WTC11 (cell line): ENCODE measurements at places on chromosomes 11 and 22.

- no peak for DNase-seq
Observed at GRCh38 chr11:74460065-74460464, 7.3 kb downstream of the KCNE3 start.

DNA sequence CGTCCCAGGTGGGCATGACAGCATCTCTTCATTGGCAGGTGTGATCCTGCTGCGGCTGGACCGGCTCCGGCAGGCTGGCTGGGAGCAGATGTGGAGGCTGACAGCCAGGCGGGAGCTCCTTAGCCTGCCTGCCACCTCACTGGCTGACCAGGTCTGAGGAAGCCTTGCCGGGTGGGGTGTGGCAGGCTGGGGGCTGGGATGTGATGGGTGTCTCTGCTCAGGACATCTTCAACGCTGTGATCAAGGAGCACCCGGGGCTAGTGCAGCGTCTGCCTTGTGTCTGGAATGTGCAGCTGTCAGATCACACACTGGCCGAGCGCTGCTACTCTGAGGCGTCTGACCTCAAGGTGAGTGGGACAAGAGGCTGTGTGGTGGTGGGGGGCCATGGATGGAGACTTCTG lies 3.5 kb downstream of the LARGE2 start:
- DNase-seq: no peak

DNA sequence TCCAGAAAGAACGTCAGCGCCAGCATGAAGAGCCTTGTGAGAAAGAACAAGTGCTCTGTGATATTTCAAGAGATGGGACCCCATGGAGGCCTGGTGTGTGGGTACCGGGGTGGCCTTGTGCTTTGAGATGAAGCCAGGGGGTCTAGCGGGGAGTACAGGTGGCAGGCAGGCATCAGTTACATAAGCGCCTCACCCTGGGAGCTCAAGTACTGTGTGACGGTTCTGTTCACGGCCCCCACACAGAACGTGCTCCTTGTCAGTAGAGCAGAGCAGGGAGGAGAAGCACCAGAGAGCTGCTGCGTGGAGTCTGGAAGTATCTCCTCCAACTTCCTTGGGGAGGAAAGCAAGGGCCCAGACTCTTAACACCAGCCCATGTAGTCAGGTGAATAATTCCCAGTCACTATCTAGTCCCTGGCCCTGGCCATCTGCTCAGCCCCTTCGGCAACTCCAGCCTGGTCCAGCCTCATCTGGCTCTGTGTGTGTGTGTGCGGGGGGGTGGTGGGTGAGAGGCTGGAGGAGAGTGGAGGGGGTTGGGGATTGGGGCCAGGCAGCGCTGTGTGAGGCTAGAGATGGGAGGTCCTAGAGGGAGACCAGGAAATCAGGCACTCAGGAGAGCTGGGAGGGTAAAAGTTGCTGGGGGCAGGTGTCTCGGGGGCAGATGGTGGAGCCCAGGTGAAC lies 32.4 kb downstream of the MCM5 start:
- DNase-seq: no peak

- no peak for DNase-seq
Observed at GRCh38 chr11:87284306-87284705, 246.6 kb downstream of the TMEM135 start.

- DNase-seq: peak; percentile 8
Observed at GRCh38 chr22:37167176-37167980, 17.7 kb upstream of the IL2RB start.

- DNase-seq: no peak
Observed at GRCh38 chr11:9231848-9232177, 33.3 kb downstream of the DENND5A start.

DNA sequence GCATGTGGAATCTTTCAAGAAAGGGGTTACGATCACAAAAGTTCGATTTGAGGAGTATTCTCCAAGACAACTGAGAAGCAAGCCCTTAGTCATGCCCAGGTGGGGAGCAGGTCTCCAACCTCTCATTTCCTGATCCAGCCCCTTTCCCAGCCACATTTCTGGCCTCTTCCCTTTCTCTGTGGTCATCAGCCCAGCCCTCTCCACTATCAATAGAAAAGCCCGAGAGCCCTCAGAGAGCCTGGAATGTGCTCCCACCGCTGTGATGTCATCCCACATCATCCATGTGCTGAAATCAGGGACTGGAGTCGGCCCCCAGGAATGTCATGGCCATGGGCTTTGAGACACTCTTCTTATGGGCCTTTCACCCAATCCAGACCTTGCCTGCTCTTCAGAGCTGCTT lies 62.6 kb downstream of the KCNJ1 start:
- DNase-seq: no peak

- DNase-seq: no peak
Observed at GRCh38 chr22:46792061-46792796, 29.8 kb downstream of the TBC1D22A start.

- no peak for DNase-seq
Observed at GRCh38 chr22:46748908-46749675, 11.0 kb upstream of the CERK start.

DNA sequence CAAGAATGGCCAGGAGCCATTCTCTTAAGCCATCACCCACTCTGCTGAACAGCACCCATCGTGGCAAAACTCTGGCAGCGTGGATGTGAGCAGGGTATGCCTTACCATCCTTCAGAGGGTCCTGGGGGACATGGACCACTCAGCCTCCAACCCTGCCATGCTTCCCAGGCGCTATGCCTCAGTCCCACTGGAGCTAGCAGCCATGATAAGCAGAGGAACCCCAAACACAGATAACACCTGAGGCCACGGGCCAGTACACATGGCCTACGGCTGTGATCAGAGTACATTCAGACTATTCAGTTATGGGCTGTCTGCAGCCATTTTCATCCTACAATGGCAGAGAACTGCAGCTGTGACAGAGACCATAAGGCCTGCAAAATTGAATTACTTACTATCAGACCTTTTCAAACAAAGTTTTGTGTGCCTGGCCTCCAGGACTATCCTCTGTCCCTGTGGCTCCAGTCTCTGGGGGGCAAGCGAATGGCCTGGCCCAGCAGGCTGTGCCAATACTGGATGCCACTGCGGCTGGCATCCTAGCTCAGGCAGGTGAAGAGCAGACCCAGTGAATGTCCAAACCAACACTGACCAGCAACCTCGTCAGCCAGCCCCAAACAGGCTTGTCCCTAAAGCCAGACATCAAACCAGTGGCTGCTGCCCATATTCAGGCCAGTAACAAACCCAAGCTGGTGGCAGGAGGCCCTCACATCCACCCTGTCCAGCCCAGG lies 6.9 kb downstream of the ARVCF start:
- DNase-seq: no peak

GRCh38 chr22:30326255-30326705 lies 461 bp downstream of the TBC1D10A start:
- no peak for DNase-seq

DNA sequence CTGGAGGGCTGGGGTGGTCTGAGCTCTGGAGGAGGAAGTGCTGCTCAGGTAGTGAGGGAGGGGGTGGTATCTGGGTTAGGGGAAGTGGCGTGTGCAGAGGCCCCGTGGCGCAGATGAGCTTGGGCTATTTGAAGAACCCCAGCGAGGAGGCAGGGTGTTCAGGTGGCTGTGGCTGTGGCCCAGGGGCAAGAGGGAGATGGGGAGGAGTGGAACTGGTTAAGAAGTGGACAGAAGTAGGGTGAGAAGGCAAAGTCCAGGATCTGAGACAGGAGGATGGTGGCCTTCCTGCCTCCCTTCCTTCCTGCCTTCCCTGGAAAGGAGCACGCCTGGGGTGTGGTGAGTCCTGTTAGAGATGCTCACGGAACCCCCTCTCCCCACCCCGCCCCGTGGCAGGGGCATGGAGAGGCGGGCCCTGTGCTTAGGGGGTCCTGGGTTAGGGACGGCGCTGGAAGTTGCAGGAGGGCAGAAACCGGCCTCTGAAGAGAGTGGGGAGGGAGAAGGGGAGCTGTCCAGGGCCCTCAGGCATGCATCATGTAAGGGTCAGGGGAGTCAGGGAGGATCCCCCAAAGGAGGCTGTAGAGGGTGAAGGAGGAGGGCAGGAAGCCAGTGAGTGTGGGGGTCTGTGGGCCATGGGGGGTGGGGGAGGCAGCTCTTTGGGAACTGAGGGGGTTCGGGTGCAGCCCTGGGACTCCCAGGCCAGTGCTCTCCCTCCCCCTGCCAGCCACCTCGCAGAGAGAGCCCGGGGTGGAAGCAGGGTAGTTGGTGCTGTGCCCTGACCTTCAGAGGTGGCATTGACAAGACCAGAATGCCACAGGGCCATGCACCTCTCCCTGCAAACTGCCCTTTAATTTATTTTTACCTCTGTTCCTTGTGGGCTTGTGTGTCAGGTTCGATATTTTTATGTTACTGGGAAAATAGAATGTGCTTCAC lies 63.7 kb upstream of the PARVG start:
- DNase-seq: no peak

DNA sequence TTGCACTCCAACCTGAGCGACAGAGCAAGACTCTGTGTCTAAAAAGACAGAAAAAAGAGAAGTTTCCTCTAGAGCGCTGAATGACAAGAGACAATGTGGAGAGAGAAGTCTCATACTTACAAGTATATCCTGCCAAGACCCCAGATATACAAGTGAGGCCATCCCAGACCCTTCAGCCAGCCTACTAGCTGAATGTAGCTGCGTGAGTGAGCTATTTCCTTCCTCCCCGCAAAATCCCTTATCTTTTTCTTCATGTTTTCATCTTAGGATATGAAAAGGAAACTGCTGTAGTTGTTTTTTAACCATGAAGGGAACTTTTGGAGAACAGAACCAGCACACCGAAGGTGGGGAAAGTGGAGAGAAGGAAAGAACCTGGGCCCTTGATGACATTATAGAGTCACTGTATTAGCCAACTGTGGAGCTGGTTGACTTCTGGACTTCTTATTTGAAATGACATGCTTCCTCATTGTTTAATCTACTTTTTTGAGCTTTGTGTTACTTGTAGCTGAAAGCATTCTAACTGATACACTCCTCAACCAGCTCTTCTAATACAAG lies 4.4 kb upstream of the DDX17 start:
- no peak for DNase-seq

- DNase-seq: no peak
Observed at GRCh38 chr11:106072804-106073203, 4.3 kb downstream of the KBTBD3 start.

DNA sequence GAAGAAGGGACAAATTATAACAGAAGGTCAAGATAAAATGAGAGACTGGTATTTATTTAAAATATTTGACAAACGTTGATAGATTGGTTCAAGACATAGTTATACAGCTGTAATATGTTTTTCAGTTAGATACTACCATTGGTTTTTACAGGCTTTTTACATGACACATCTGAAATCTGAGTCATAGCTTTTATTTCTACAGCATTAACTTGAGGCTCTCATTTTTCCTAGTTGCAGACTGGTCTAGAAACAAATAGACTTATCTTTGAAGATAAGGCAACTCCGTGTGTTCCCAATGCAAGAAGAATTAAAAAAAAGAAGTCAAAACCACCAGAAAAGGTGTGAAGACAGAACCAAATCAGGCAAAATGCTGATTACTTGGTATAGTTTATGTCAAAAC lies 31.3 kb downstream of the CEP57 start:
- no peak for DNase-seq

DNA sequence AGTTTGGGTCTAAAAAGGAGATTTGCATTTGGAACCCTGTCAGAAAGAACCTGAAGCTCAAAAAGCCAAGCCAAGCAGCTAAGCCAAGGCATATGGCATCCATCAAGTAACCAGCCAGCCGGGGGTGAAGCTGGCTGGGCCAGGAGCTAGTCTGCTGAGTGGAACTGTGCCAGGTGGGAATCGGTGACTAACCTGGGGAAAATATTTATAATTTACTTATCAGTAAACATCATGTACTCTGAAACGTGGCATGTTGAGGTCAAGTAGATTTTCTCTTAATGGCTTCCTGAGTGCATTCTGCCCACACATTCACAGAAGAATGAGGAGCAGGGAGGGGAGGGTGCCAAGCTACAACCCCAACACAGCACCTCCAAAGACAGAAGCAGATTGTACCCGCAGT lies 70.5 kb upstream of the SESN3 start:
- DNase-seq: no peak
